Right lung (tissue), 10 donors: ENCODE measurements at places on chromosomes 2 and 18. TPM values are rescaled to one million over a fixed set of nuclear protein-coding genes. Genes with fewer than 3 reads are reported as not detected.
A peak's percentile ranks its signal among the peaks of the same experiment; 100 is the strongest.

The LOXHD1 gene
- 1.6 TPM for polyA plus RNA-seq

The NCKAP5 gene
- polyA plus RNA-seq: 20.7 TPM

The SPATA3 gene
- polyA plus RNA-seq: not detected

GRCh38 chr2:121471532-121472469, 58.9 kb upstream of the RNU4ATAC start:
- no peak for DNase-seq

DNA sequence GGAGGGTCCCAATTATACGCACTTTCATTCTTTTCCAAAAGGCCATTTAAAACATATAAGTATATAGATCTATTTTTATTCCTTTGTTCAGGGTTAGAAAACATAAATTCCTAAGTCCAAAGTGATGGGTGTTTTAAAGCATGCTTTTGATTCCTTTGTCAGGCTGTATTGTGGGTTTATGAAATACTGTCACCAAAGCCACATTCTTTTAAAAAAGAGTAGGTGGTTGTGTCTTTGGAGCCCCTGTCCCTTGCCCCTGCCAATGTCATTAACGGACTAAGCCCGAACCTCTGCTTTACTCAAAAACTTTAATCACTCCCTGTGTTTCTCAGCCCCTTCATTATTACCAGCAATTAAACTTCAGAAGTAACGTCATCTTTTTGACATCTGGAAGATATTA, 104.9 kb upstream of the APCDD1 start:
- DNase-seq: no peak

DNA sequence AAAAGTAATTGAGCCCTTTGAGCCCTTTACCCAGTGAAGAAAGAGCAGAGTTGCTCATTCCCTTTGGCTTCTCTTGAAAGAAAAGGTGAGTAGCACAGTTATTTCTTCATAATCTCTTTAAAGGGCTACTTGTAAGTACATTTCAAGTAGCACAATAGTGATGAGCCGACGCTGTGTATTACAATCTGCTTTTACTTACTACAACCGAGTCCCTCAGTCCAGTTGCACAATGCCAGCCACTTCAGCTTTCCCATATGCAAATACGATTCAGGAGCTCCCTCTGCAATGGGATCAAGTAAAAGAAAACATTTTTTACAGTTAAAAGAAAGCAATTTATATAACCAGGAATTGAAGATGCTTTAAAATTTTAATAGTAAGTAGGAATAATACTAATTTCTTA, 868.5 kb downstream of the RNF144A start:
- no peak for DNase-seq

GRCh38 chr2:168730344-168730743, 72.1 kb upstream of the NOSTRIN start:
- no peak for DNase-seq

DNA sequence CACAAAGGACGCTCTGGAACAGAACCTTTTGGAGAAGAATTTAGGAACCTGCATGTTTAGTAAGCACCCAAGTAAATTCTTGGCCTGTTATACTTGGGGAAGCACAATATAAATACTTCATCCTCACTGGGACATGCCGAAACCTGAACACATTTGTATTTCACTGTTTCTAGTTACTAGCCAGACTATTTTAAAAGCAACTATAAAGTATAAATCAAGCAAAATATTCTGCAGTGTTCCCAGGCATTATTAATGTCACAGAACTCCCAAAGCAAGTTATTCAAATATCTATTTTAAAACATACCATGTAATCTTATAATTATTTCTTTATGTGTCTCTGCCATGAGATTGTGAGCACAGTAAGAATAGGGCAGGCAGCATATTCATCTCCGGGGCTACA, 54.8 kb downstream of the CALCRL start:
- DNase-seq: no peak

DNA sequence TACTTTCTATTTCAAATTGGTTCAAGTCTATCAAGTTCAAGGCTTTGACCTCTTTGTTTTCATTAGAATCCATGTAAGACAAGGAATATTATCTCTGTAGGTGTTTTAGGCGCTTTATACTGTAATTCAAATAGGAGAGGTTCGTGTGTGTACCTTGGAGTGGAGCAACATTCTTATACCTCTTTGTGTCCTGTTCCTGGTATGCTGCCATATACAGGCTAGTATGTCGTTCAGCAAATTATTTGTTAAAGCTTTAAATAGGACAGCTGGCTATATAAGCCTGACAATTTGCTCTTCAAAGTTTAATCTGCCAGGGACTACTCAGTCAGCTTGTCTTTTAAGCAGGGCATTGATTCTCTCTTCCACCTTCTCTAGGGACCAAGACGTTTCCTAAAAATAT, 31.1 kb upstream of the SPAG16 start:
- no peak for DNase-seq

DNA sequence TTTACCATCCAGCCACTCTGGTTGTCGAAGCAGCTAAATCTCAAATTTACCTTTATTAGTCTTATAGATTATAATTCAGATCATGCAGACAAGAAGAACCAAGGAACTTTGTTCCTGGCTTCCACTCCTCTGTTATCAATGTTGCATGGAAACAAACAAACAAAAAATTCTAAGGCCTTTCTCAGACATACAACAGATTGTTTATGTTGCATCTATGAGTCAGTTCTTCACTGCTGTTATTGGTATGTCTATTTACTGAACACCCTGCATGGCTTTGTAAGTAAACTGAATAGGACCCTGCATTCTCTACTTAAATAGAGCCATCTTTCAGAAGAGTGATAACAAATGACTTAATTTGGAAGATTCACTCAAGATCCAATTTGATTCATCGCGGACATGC, 1.6 kb upstream of the ANKRD44 start:
- no peak for DNase-seq

DNA sequence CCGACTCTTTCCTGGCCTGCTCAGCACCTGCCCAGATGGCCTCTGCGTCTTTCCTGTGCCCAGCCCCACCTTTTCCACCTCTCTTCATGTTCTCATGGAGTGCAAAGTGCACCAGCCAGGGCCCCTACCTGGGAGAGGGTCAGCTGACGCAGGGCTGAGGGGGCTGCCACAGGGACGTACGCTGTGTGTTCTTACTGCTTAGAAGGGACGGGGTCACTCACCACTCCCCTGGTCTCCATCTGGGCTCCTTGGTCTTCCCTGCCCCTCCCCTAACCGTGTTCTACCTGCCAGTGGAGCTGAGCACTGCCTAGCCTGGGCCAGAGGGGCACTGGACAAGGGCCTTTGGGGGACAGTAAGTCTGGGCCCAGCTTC, 8.6 kb downstream of the ERFE start:
- DNase-seq: no peak

- DNase-seq: no peak
These were observed 74.8 kb upstream of the ZBTB14 start for GRCh38 chr18:5370332-5370731.

The TUBA3D gene
- polyA plus RNA-seq: 1.0 TPM

The DUSP19 gene
- 6.3 TPM for polyA plus RNA-seq

DNA sequence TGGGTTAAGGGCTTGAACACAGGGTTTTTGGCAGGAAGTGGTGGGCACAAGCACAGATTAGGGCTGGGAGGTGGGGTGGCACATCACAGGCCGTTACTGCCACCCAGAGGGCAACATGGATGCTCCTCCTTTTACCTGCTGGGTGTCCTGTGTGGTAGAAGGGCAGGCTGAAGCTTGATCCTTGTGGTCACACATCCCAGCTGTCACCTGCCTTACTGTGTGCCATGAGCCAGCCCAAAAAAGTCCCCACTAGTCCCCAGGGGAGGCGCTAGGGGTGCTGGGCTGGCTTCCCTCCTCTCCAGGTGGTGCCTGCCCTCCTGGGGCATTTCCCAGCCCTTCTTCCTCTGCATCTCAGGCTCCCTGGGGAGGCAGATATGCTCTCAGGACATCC, 50.5 kb upstream of the ALPP start:
- no peak for DNase-seq

The CHMP3 gene
- 191 TPM for polyA plus RNA-seq

The HJURP gene
- 17.2 TPM for polyA plus RNA-seq

GRCh38 chr2:20223407-20224163, 1.3 kb downstream of the SDC1 start:
- peak; percentile 55 for DNase-seq

DNA sequence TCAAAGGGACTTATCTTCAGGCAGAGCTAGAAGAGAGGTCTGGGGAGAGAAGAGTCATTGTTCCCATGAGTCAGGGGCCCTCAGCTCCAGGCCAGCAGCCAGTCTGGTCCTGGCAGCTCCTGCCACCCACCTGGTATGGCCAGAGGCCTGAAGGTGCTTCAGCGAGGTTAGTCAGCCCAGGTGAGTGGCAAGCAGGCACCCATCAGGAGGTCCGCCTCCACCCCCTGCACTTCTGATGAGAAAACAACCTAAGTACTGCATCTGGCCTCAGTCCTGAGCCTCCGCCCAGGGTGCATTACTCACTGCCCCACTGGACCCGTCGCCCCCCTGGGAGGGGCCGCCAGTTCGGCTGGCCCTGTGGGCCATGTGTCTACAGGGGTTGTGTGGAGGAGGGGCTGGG, 130.2 kb downstream of the INHBB start:
- no peak for DNase-seq

GRCh38 chr2:128309280-128310093, 9.2 kb downstream of the HS6ST1 start:
- no peak for DNase-seq

DNA sequence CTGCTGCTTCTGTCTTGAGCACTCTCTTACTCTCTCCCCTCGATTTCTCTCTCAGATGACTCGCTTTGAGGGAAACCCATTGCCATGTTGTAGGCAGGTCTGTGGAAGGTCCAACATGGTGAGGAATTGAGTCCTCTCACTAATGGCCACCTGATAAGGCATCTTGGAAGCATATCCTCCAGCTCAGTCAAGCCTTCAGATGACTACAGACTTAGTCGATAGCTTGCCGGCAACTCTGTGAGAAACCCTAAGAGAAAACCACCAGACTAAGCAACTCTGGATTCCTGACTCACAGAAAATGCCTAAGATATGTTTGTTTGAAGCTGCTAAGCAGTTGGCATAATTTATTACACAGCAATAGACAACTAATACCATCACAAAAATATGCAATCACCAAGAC, 51.2 kb downstream of the WDR75 start:
- DNase-seq: no peak

The VAMP8 gene
- polyA plus RNA-seq: 58.9 TPM

GRCh38 chr2:143545949-143546255, 416.7 kb downstream of the ARHGAP15 start:
- DNase-seq: peak; percentile 42

DNA sequence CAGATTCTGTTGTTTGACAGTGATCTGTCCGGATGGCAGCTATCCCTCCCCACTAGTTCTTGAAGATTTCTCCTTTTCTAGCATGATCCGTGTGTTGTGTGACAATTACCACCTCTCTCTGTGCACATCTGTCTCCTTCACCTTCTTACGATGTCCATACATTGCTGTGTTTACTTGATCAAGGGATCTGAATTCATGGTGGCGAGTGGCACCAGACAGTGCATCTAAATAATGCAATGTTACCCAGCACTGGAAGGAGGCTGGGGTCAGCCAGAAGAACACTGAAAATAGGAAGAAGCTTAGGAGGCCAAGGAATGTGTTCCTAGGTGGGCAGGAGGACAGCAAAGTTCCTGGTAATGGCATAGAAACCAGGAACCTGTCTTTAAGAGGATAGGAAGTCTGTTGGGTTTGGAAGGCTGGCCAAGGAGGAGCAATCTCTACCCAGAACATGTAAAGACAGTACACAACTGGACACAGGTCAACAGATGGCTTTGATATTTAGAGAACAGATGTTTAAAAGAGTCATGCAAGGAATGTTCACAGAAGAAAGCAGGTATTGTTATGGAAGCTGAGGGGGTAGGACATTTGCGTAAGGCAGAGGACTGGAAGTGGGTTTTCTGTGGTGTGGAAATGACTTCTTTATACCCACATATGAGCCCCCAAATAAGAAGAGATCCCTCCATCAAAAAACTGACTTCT, 126.4 kb downstream of the HRH4 start:
- DNase-seq: no peak

GRCh38 chr18:73563345-73563744, 584.3 kb downstream of the FBXO15 start:
- DNase-seq: no peak

DNA sequence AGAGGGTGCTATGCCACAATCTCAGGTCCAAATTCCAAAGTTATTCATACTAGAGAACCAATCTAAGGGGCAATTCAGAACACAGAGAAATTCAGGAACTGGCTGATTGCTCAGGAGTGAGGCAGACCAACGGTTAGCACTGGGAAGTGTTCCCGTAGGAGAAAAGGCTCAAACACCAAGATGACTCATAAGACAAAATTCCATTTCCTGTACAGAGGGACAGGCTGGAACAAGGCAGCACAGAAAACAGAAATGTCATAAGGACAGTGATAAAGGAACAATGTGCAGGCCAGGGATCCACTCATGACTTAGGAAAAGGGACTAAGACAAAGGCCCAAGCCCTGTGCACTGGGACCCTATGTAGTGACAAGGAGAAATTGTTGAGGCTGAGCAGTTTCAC, 54.2 kb downstream of the PDE1A start:
- no peak for DNase-seq

The SH3RF3 gene
- polyA plus RNA-seq: 7.3 TPM

The GLI2 gene
- 16.1 TPM for polyA plus RNA-seq

The ALPP gene
- 0.19 TPM for polyA plus RNA-seq

GRCh38 chr2:217286833-217287232, 427.0 kb upstream of the TNP1 start:
- no peak for DNase-seq

DNA sequence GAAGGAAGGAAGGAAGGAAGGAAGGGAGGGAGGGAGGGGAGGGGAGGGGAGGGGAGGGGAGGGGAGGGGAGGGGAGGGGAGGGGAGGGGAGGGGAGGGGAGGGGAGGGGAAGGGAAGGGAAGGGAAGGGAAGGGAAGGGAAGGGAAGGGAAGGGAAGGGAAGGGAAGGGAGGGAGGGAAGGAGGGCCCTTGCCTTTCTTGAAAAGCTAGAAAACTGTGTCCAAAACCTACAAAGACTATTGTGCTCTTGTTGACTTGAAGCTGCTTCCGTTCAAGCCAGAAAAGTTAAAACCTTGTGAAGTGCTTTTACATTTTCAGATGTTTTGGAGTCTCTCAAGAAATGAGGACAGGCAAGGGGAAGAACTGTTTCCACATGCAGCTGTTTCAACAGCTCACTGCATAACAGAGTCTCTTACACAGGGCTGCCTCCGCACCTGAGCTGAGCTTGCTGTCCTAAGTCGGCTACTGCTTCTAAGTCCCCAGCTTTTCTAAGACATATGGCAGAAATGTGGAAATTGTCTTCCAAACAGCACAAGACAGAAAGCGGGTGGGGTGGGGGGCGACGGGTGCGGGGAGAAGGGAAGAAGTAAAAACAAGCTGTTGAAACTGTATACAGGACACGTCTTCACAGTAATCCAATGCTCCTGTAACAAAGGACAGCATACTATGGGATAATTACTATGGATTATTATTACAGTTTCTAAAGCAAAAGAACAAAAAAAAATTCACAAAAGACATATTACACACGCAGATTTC, 46.1 kb downstream of the BCL11A start:
- DNase-seq: no peak
